Right ventricle myocardium superior (tissue), 1 donor: ENCODE measurements at places on chromosomes 12 and 14. TPM values are rescaled to one million over a fixed set of nuclear protein-coding genes. Genes with fewer than 3 reads are reported as not detected.

- no peak for DNase-seq
Measured at GRCh38 chr12:130984183-130985058, 30.7 kb downstream of the ADGRD1 start.

DNA sequence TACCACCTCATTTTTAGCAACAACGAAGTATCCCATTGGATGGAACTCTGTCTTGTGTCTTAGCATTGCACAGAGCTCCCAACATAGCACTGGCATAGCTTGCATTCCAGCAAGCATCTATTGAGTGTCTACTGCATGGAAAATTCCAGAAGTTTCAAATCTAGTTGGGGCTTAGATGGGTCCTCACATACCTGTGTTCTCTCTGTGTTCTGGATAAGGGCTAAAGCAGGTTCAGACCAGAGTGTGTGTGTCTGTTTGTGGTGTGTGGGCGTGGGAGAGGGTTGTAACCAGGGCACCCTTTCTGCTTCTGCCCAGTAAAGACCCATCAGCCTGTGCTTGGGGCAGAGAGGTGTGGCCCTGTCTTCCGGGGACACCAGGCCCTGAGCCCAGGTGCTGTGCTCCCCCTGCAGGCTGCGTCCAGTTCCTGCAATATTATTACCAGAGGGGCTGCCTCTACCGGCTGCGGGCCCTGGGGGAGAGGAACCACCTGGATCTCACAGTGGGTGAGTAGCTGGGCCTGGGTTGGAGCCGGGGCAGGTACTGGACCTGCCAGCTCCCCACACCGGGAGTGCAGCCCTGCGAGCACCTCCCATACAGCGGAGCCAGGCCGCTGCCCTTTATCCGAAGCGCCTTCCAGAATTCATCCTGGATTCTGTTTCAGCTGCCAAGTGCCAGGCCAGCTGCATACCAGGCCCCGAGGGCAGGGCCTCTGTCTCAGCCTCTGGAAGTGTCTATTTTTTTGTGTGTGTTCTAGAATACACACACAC lies 20.3 kb downstream of the RHOF start:
- peak; percentile 81 for DNase-seq

GRCh38 chr14:32381869-32382268 lies 52.8 kb downstream of the AKAP6 start:
- no peak for DNase-seq

DNA sequence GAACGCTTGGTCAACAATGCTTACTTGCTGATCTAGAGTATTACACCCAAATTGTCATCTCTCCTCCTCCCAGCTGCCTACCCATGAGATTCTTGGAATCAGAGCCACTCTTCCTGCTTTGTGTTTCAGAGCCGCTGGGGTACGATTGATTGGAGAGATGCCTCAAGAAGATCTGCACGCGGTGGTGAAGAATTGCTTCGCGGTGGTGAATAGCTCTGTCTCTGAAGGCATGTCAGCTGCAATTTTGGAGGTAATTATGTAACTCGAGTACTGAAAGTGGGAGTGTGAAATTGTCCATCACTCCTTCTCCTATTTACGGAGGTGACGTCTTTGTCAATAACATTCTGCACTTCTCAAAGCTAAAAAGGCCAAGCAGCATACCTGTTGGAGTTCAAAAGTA lies 93.9 kb downstream of the GLT1D1 start:
- DNase-seq = no peak

DNA sequence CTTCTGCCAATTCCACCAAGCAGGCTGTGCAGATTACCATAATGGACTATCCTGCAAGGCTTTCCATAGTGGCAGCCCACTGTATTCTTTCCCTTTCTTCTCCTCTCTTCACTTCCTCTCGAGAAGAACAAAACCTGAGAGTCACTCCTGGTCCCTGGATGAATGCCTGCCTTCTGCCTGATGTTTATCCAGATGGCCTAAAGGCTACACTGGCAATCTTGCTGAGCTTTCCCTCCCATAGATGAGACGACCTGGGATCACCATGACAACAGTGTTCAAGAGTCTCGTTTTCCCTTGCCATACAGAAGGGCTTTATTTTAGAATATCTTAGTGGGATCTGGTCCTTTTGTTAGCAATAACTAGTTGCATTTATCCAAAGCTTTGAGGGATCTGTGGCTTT lies 142.3 kb downstream of the RTN1 start:
- DNase-seq = no peak

GRCh38 chr12:25018146-25018545 lies 69.2 kb upstream of the BCAT1 start:
- DNase-seq = no peak

DNA sequence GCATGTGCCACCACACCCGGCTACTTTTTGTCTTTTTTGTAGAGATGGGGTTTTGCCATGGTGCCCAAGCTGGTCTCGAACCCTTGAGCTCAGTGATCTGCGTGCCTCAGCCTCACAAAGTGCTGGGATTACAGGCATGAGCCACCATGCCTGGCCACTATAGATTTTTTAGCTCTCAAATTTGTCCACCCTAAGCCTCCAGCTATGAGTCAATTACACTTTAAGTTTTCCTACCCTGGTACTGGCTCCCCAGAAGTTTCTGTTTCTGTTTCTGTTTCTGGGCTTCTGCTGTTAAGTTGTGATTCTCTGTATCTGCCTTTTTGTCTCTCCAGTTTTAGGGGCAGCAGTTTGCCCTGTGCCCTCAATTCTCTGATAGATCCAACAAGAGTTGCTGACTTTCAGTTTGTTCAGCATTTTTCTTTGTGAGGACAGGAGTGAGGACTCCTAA lies 4.4 kb upstream of the TINF2 start:
- no peak for DNase-seq

GRCh38 chr14:80233470-80234089 lies 22.3 kb upstream of the DIO2 start:
- no peak for DNase-seq

- DNase-seq = no peak
Measured at GRCh38 chr12:118355843-118356242, 16.9 kb downstream of the TAOK3 start.

GRCh38 chr12:66065150-66065549 lies 65.4 kb downstream of the LLPH start:
- no peak for DNase-seq

DNA sequence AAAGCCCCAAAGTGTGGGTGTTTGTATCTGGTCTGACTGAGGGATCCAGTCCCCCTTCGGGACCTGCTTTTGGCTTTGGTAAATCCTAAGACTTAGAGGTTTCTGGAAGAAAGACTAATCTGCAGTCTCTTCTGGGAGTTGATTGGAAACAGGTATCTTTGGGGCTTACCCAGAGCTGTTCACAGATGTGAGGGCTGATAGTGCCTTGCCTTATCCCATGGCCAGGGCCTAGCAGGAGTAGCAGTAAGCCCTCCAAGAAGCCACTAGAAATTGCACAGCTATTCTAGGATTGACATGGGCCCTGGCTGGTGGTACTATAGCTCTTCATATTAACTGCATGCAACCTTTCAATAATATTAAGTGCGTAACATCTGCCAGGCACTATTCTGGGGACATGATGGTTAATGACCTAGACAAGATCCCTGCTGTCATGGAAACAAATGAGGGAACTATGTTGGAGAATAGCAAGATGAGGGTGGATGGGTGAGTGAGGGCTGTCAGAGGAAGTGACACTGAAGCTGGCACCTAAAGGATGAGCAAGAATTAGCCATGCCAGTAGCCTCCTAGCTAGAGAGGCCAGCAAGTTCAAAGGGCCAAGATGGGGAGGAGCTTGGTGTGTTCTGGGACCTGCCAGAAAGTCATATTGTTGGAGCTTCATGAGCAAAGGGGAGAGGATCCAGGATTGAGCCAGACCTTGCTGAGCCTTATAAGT lies 71.7 kb downstream of the CRADD start:
- no peak for DNase-seq

DNA sequence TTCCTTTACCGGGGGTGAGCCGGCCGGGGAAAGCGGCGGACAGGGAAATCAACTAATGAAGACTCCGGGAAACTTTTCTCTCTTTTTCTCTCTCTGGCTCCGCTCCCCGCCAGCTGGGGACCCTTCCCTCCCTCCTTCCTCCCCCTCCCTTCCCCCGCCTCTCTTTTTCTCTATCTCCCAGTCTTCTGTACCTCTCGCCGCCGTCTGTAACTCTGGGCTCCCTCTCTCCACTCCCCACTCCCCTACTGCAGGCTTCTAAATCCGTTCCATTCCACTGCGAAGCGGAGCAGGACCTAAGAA lies 6.9 kb upstream of the HOXC11 start:
- no peak for DNase-seq

- no peak for DNase-seq
Measured at GRCh38 chr14:24317141-24317928, 6.0 kb downstream of the LTB4R start.

GRCh38 chr12:45257185-45257930 lies 41.5 kb downstream of the ANO6 start:
- DNase-seq = no peak

- peak; percentile 87 for DNase-seq
Measured at GRCh38 chr12:122097927-122098756, 19.6 kb downstream of the MLXIP start.

- no peak for DNase-seq
Measured at GRCh38 chr12:31246470-31246850, 79.5 kb downstream of the SINHCAF start.

GRCh38 chr12:63321373-63321772 lies 170.4 kb upstream of the AVPR1A start:
- no peak for DNase-seq

DNA sequence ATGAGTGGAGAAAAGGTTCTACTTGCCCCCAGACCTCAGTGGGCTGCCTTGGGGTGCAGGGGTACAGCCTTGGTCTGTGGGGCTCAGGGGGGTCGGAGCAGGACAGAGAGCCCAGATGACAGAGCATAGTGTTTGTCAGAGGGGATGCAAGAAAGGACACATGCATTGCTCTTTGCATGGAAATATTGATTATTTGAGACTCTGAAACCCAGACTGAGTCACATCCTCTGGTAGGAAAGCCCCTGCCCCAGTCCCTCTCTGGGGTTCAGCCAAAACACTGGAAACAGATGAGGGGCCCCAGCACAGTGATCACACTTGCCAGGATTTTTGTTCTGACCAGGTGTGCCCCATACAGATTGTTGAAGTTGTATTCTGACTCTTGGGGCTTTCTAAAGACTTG lies 1094.4 kb downstream of the BCL11B start:
- no peak for DNase-seq

DNA sequence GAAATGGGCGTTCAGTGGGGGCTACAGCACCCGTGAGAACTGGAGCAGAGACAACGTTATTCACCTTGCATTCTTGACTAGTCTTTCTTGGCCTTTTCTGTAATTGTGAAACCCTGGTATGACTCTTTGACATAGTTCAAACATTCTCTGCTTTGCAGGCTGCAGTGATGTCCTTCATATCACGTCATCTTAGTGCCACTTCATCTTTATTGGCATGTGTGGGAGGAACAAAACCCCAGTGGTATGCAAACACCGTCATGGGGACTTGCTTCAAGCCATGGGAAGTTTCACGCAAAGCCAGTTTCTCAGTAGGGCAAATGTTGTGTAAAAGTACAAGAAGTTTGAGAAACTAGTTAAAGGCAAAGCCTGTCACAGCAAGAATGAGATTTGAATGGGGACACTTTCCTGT lies 20.2 kb upstream of the DUSP16 start:
- DNase-seq = no peak

GRCh38 chr14:103209054-103209453 lies 85.8 kb downstream of the TNFAIP2 start:
- DNase-seq = no peak

GRCh38 chr14:76375947-76376404 lies at the start of gene ESRRB:
Gene ESRRB, plus strand, starts transcription at chr14:76376137. Its CDS starts 265 bp downstream, at chr14:76376402.
- no peak for DNase-seq

DNA sequence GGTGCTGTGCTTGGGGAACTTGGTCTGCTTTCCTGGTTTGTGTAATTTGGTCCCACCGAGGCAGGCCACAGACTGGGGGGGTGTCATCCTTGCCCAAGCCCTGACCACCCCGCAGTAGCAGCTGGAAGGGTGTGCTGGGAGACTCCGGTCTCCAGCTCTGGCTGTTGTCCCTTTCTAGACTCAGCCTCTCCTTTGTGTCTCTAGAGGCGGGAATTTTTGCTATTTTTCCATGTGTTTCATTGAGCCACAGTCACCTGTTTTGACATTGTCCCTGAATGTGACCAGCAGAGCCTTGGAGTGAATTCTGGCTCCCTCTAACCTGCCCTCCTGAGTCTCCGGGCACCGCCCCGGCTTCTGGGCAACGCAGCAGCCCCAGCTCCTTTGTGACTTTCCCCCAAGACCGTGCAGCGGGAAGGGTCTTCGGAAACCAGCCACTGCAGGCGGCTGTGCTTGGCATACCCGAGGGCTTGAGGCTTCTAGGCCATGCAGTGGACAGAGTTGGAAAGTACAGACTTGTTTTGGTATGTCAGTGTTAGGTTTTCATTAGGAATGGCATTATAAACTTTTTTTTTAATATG lies 98.6 kb downstream of the TNFAIP2 start:
- no peak for DNase-seq

GRCh38 chr12:41724216-41724615 lies 420.5 kb downstream of the GXYLT1 start:
- DNase-seq = no peak

DNA sequence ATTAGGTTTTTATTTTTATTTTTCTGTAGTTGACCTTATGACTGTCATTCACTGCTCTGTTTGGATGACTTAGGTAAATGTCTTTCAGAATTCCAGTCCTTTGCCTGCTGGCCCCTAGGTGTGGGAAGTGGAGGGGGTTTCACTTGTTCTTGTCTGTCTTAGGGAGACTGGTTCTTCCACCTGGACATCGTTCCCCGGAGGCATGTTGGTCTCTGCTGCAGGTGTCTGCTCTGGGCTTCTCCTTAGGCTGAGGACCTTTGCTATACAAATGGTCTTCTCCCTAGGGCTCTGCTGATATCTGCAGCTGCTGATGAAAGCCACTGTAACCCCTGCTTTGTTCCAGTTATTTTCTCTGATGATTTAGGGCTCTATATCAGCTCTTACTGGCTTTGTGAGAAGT lies 97.1 kb downstream of the OTOGL start:
- no peak for DNase-seq

Gene CD69
- 0.40 TPM for total RNA-seq

Gene SP7
- total RNA-seq = not detected

Gene C3AR1
- total RNA-seq = 7.3 TPM

Gene TAS2R7
- total RNA-seq = not detected

Gene PAX9
- not detected for total RNA-seq

Gene TCL1B
- total RNA-seq = not detected

Gene CCDC197
- total RNA-seq = 1.3 TPM

Gene CLEC4D
- not detected for total RNA-seq

Gene MUCL1
- total RNA-seq = not detected

Gene ST8SIA1
- 3.3 TPM for total RNA-seq

Gene GRIN2B
- 0.03 TPM for total RNA-seq

Gene ZNF84
- total RNA-seq = 16.9 TPM

Gene TAS2R10
- total RNA-seq = not detected

Gene SLC15A4
- total RNA-seq = 14.2 TPM

Gene RNASE7
- total RNA-seq = not detected

Gene EPYC
- not detected for total RNA-seq
